ENCODE measurements at places on chromosomes 7 and 10.

DNA sequence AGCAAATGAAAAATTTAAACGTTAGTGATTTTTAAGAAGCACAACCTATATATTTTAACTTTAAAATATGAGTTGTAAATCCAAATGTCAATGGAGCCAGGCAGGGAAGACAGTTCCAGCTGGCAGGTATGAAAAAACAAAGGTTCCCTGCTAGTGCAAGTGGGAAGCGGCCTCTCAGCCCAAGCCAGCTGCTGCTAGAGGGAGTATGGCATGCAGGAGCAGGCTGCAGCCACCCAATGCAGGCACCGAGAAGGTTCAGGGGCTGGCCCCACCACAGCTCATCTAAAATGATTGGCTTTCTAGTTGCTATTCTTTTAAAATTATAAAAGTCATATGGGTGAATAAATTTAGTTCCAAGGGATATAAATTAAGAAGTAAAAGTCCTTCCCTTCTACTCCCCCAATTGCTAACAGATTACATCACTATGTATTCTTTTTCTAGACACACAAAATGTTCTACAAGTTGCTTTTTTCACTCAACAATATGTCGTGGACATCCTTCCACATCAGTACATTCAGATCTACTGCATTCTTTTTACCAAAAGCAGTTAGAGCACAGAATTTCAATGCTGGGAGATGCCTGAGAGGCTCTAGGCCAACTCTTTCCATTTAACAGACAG is 69.3 kb downstream of the SGMS1 start:
- no peak for DNase-seq

DNA sequence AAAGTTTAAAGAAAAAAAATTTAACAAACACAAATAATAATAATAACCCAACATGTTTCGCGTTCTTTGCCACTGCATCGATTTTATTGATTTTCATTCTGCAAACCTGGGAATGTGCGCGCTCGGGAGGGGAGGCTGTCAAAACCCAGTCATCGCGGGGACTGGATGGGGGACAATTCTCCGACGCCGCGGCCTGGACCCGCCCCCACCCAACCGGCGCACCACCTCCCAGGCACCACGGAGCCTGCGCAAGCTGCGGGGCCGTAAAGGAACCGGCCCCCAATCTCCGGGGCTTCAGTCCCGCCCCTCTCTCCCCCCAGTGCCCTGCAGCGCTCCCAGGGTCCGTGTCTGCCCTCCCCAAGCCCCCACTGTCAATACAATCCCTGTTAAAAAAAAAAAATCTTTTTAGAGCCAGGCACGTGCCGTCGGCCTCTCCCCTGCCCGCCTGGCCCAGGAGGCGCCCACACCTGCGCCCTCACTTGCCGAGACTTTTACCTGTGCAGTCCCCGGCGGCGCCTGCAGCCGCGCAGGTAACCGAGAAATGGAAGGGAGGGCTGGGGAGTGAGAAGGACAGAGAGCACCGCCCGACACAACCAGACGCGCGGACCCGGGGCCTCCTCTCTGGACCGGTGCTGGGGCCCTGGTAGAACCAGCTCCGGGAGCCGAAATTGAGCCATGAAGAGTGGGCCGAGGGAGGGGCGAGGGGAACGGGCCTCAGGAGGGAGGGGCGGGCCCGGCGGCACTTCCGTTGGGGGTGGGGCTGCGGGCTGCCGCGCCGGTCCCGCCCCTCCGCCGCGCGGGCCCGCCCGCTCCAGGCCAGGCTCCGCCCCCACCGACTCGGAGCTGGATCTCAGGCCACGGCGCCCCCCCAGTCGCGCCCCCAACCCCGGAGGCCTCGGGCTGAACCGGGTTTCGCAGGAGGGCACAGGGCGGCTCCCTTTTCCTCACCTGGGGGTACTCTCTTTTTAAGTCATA is 7.6 kb upstream of the ZNF503 start:
- DNase-seq = no peak

GRCh38 chr7:28008171-28008570 is 172.4 kb downstream of the JAZF1 start:
- no peak for DNase-seq

- DNase-seq = no peak
Measured at GRCh38 chr10:35638101-35638500, 4.0 kb downstream of the FZD8 start.

- no peak for DNase-seq
Measured at GRCh38 chr7:133912916-133913697, 214.0 kb upstream of the LRGUK start.

DNA sequence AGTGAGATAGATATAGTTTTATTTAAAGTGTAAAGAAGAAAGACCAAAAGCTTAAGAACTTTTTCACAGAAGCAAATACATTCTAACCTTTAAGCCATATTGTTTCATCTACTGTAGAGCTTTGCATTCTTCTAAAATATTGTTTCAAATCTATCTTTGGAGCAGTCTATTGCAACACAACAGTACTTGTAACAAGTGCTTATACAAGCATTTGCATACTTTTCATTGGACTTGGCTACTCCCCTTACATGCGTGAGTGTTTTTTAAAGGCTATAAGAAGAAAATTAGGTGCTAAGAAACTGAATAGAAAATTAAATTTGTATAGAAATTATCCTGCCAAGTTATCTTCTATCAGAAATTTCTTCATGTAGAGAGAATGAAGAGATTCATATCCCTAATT is 45.3 kb downstream of the SEMA3E start:
- DNase-seq = no peak

GRCh38 chr10:30063099-30063498 is 3.7 kb upstream of the JCAD start:
- DNase-seq = no peak

DNA sequence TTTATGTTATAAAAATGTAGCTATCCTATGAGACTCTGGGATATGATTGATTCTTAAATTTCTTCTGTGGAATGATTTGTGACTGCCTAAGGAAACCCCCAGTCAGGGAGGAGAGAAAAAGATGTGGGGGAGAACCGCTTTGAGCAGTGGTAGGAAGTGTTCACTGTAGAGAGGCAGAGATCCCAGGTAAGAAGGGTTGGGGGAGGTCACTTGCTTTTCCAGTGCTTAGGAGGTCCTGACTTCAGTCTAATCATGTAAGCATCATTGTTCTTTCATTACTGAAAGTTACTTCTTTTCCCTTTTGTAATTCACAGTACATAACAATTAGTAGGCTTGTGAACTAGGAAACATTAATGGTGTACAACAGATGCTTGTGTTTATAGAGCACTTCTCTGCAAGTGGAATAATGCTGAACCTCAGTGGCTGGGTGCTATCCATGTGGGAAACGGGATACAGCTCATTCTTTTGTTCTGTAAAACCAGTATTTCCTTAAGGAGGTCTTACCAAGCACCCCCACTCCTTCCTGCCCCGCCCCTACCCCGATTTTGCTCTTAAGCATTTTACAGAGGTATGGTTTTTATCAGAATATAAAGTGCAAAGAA is 165.4 kb downstream of the ST7 start:
- no peak for DNase-seq

GRCh38 chr10:62384057-62384446 is 9.9 kb downstream of the ZNF365 start:
- DNase-seq = no peak

- DNase-seq = no peak
Measured at GRCh38 chr10:4498711-4499251, 327.2 kb upstream of the AKR1E2 start.

DNA sequence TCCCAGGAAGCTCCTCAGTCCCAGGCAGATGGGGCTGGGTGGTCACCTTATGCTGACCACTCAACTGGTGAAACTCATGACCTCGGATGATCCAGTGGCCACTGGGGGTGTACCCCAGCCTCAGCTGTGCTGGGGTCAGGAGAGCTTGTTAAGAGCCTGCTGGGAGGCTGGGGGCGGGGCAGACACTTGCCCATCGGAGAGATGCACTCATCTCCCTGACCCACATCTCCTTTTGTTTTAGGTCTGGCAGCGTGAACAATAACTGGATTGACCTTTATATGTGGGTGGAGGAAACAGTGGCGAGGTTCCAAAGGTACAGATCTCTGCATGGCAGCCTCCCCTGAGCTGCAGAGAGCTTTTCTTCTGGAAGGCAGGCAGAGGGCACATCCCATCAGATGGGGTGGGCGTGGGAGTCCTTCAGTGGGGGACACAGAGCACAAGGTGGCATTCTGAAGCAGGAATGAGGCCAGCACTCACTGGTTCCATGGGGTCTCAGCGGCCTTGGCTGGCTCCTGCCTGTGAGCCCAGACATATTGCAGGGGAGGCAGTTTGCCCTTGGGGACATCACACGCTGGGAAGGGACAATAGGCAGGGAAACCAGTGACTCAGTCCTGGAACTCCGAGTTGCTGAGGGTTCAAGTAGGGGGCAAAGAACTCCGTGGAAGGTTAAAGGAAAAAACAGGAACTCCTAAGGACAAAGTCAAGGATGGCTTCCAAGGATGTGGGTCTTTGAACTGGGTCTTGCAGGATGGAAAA is 5.2 kb downstream of the ANTXRL start:
- DNase-seq = no peak

- DNase-seq = no peak
Measured at GRCh38 chr7:40072268-40072667, 62.2 kb downstream of the MPLKIP start.

- DNase-seq = no peak
Measured at GRCh38 chr7:83941300-83941699, 253.3 kb downstream of the SEMA3A start.

GRCh38 chr10:97217299-97217698 is 31.5 kb upstream of the SLIT1 start:
- no peak for DNase-seq

DNA sequence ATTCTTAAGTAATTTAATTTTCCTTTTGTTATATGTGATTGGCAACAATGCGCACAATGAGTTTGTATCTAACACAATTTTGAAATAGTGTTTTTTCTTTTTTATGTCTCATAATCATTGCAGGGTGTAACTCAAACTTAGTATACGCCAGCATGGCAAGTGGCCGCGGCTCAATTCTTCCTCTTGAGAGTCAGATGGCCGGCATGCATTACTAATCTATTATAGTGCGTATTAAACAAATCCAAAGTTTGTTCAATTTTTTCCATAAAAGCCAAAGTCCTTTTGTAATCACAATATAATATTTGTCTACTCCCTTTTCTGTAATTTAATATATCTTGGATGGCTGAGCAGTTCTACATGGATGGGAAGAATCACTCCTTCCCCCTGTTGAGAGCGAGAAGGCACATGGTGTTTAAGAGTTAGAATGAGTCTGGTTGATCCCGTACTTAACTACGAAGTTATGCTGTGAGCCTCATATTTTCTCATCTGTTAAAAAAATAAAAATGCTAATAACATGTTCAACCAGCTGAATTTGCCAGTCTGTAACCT is 12.7 kb downstream of the EPDR1 start:
- no peak for DNase-seq

DNA sequence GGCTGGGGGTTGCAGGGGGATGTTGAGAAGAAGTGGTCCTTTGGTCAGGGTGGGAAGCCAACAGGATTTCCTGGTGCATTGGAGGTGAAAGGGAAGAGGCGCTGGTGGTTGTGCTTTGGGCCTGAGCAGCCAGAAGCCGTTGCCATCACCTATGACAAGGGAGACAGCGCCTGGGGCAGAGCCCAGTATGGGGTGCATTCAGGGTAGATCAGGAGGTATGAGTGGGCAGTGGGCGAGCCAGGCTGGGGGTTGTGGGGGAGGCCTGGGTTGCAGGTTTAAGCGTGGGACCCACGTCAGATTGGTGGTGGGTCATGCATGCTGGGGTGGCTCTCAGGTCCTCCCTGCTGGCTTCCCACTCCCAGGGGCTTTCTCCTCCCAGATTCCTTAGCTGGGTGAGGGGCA is 6.3 kb upstream of the PILRB start:
- no peak for DNase-seq

DNA sequence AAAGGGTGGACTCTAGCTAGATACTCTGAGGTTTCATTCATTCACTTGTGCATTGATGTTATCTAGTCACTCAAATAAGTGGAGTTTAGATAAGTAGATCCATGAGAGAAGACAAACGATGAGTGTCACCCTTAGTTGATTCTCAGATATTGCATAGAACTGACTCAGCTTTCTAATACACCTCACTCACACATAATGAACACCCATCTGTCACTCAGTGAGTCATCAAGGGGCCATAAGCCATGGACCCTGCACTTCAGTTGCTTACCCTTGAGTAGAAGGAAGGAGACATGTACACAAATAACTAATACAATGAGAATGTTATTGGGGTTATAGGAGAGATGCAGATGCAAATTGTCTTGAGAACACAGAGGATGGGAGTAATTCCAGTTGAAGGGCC is 163.8 kb downstream of the SORCS3 start:
- DNase-seq = no peak

DNA sequence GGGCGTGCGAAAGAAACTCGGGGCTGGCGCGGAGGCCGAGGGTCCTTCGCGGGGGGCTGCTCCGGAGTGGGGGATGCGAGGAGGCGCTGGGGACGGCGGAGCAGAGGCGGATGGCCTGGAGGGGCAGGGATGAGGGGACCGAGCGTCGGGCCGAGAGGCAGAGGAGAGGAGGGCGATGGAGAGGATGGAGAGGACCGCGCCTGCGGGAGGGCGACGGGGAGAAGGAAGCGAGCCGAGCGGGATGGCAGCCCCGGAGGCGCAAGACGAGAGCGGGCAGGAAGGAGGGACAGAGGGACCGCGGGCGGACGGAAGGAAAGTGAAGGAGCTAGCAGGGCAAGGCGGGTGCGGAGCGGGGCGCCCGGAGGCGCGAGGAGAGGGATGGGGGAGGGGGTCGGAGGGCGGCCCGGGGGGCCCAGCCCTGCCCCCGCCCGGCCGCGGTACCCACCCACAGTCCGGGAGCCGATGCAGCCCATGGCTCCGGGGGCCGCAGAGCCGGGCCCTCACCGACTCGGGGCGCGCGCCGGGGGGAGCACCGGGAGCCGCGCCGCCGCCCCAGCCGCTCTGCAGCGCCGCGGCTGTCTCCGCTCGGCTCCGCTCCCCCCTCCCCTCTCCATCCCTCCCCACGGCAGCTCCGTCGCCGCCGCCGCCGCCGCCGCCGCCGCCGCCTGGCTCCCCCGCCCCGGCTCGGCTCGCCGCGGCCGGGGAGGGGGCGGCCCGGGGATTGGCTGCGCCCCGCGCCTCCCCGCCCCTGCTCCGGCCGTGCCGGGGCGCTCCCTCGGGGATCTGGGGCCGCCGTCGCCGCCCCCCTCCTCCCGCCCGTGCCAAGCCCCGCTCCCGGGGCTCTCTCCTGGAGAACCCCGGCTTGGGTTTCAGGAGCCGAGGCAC is at the start of gene FAM131B:
FAM131B (minus strand) TSS at position 583 of the 885 bp plus-strand sequence; CDS start at position 473, 110 bp downstream.
- peak; percentile 53 for DNase-seq

GRCh38 chr7:134954197-134955082 is 31.9 kb upstream of the AGBL3 start:
- DNase-seq = no peak

- no peak for DNase-seq
Measured at GRCh38 chr7:82623812-82624211, 180.2 kb upstream of the CACNA2D1 start.

GRCh38 chr10:27297844-27298521 is 57.4 kb upstream of the ACBD5 start:
- DNase-seq = no peak

DNA sequence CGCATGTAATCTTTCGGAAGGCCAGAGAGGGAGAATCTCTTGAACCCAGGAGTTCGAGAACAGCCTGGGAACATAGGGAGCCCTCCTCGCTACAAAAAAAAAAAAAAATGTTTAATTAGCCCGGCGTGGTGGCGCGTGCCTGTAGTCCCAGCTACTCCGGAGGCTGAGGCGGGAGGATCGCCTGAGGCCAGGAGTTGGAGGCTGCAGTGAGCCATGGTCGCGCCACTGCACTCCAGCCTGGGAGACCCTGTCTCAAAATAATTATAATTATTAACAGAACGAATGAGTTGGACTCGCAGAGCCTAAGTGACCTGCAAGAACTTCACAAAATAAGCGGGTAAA is 794 bp downstream of the PCGF6 start:
- no peak for DNase-seq

GRCh38 chr7:98591926-98592325 is 25.2 kb upstream of the NPTX2 start:
- no peak for DNase-seq

Data from occipital lobe (tissue), 3 donors.